Epithelial cell of proximal tubule (primary cell): ENCODE measurements at places on chromosomes 2 and 18. TPM values are rescaled to one million over a fixed set of nuclear protein-coding genes. Genes with fewer than 3 reads are reported as not detected.

- DNase-seq = no peak
Observed at GRCh38 chr2:85763831-85764230, 10.0 kb downstream of the ATOH8 start.

GRCh38 chr2:147214914-147215313 lies 629.9 kb upstream of the ACVR2A start:
- no peak for DNase-seq

Gene PTPRN
- total RNA-seq = 0.75 and 1.0 TPM in 2 replicates

GRCh38 chr2:132282911-132283310 lies 121.2 kb upstream of the ANKRD30BL start:
- no peak for DNase-seq

- no peak for DNase-seq
Observed at GRCh38 chr2:55301277-55301676, 32.2 kb upstream of the MTIF2 start.

Gene BCL2
- total RNA-seq = 3.0 and 4.7 TPM in 2 replicates

GRCh38 chr2:23449413-23449812 lies 64.4 kb downstream of the KLHL29 start:
- DNase-seq = no peak

DNA sequence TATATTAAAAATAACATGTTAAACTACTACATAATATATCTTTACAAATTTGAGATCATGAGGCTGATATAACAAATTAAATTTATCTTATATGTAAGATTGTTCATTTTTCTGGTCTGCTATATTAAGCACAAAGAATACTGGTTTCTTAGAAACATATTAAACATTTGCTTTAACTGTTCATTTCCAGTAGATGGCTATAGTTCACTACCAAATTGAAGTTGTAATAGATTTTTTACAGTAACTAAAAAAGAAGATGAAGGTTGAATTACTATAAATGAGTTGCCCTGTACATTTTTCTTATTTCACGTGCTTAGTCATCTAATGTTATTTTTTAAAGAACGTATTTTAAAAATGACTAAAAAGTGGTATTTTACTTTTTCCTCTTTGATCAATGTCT lies 57.0 kb downstream of the ZNF407 start:
- DNase-seq = no peak

Gene ZRANB3
- 7.1 and 7.9 TPM in 2 replicates for total RNA-seq
